ENCODE measurements at places on chromosomes 11 and 22.
A peak's percentile ranks its signal among the peaks of the same experiment; 100 is the strongest.

GRCh38 chr11:35390737-35391682 lies 28.3 kb downstream of the SLC1A2 start:
- DNase-seq = peak; percentile 89

- DNase-seq = peak; percentile 10
Observed at GRCh38 chr11:2277008-2277346, 6.6 kb upstream of the ASCL2 start.

GRCh38 chr11:71200172-71200716 lies 52.1 kb downstream of the SHANK2 start:
- DNase-seq = no peak

DNA sequence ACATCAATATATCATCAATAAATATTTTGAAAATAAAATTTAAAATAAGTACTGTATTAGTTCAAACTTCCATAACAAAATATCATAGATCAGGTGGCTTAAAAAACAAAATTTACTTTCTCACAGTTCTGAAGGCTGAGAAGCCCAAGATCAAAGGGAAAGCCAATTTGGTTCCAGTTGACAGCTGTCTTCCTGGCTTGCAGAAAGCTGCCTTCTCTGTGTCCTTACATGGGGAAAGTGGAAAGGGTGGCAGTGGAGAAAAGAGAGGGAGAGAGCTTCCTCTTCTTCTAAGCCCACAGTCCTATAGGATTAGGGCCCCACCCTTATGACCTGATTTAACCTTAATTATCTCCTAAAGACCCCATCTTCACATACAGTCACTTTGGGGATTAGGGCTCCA lies 51.2 kb upstream of the MYOD1 start:
- DNase-seq = no peak

- peak; percentile 97 for DNase-seq
Observed at GRCh38 chr11:103433386-103434072, 324.3 kb downstream of the DYNC2H1 start.

DNA sequence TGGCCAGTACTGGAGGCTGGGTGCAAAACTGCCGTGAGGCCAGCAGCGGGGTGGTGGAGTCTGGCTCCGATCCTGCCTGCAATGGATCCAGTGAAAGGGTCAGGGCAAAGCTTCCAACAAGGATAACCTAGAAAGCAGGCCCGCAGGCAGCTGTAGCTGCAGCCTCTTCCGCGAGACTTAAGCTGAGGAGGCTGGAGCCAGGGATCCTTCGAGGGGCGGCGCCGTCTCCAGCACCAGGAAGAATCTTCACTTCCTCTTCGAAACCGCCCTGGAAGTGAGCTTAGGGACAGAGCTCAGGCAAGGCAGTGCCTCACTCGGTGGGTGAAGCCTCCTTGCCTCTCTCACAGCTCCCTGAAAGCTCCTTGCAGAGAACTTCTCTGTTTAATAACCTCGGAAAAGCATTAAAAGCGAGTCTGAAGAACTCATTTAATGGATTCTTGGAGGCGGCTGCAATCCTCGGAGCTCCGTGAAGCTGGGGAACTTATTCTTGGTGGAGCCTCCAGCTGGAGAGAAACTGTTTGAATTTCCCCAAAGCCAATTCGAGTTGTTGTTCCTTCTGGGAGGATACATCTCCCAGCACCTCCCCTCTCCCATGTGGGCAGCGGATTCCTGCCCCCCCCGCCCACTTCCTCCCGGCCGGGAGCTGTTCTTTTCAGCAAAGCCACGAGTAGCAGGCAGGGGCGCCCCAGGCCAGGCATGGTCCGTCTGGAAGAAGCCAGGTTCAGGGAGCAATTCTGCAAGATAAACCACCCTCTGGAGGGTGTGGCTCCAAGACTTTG lies 169.9 kb downstream of the CTTN start:
- peak; percentile 10 for DNase-seq

GRCh38 chr22:39236321-39237317 lies 8.2 kb downstream of the PDGFB start:
- no peak for DNase-seq

DNA sequence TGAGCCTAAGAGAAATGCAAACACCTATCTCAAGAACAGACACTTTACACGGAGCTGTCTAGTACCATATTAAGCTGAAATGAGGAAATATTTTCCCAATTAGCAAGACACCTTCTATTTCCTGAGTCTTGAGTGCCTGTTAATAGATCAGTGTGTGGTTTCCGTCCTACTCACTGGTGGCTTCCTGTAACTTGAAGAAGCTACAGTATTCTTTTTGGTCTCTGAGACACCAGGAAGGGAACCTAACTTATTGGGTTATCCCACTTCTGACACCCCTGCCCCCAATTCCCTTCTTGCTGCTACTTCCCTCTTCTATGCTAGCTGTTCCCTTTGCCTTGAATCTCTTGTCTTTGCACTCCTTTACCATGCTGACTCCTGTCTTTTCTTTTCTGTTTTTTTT lies 92.7 kb downstream of the FDX1 start:
- DNase-seq = peak; percentile 7

DNA sequence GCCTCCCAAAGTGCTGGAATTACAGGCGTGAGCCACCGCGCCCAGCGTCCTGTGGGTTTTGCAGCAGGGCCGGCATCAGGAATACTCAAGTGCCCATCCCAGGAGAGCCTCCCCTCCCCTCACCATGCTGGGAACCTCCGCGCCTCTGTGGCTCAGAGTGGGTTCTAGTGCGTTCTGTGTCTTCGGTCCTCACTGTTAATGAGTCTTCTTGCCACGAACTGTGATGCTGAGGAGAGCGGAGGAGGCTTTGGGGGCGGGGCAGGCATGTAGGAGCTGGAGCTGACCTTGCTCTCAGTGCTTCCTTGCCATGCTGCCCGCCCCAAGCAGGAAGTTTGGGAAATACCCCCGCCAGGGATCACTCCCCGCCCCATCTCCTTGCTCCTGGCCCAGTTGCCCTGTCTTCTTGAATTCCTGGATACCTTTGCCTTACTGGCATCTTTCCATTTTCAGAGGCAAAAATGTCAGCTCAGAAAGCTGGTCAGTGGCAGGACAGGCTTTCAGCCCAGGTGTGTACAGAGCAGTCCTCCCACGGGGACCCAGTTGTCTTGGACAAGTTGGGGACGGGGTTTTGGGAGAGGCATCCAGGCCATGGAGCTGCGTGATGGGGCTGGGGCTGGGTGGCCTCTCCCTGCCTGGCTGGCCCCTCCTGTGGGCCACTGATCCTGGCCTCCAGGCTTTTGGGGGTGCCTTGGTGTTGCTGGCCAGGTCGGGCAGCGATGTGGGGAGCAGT lies 5.1 kb downstream of the GRAMD4 start:
- no peak for DNase-seq

All from ELR (cell line).